ENCODE measurements at places on chromosomes 2 and 18.

- DNase-seq = no peak
These were observed 320.3 kb upstream of the VRK2 start for GRCh38 chr2:57726294-57726693.

DNA sequence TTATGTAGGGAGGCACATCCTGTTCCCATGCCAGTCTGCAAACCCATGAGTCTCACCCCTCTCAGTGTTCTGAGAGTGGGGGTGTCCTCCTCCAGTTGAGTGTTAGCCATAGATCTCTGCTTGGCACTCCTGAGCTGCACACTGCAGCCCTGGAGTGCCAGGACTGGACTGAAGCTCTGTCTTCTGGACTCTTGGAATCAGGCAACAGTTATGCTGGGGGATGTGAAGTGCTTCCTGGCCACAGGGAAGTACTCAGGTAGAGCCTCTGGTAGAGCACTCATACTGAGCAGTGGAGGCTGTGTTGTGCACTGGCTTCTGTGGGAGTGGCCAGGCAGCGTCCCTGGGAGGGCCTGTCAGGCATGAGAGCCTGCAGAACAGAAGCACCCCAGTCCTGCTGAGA, 43.0 kb downstream of the SERPINB7 start:
- DNase-seq = no peak

DNA sequence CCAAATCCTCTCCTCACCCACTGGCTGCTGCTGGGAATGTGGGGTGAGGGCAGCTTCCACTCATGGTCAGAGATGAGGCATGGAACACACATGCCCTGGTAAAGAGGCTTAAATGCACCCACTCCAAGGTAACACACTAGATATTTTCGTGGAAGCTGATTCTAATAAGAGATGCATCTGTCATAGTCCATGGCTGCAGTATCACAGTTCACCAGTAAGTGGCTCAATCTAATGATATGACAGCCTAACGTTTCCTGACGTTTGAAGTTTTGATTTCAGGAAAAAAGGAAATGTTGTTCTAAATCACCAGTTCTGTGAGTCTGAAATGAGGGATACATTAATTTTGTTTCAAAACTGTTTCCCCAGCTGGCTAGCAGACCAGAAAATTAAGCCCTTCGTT, 38.2 kb downstream of the LCT start:
- no peak for DNase-seq

DNA sequence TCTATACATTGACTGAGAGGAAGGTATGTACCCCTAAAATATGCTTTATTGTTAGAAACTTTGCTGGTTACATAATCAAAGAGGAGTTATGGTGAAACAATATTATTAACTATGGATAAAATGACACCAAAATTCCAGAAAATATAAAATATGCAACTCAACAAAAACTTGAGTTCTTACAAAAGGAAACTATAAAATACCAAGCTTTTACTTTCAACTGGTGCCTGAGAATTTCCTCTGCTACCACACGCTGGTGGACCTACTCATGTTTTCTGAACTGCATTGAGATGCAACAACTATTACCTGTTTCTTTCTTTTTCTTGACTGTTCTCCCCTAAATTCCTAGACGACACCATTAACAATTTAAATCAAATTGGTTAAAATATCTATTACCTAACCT, 8.2 kb upstream of the NFE2L2 start:
- DNase-seq = no peak

DNA sequence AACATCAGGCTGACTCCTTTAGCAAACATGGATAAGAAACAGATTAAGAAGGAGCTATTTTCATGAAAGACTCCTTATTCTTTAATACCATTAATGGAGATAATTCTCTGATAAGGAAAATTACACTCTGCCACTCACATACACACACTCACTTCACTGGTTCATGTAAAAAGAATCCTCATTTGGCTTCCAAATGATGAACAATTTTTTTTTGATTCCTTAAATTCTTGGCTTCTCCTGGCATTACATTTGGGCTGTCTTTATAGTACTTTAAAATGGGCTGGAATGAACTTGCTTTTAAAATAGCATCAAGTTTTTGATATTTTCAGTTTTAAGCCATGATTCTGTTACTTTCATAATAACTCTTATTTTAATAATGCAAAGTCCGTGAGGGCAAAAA, 328.6 kb downstream of the SLC8A1 start:
- no peak for DNase-seq

DNA sequence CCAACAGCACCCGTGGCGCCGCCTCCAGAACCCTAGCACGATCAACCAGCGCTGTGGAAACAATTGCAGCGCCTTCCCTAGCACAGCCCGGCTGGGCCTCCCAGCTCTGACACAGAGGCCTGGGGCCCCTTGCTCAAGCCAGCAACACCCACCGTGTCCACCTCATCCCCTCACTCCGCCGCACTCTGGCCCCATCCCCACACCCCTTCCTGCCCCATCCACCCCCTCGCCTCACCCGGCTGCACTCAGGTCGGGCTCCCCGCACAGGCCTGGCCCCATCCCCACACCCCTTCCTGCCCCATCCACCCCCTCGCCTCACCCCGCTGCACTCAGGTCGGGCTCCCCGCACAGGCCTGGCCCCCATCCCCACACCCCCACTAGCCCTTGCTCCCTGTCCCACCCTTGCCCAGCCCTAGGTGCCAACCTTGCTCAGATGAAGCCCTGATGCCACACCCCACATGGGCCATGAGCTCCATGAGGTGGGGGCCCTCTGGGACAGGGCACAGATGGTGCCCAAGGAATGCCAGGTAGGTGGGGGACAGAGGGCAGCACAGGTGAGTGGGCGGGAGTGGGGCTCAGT, 28.7 kb downstream of the KIF1A start:
- DNase-seq = no peak

- DNase-seq = no peak
These were observed 452.3 kb downstream of the GALR1 start for GRCh38 chr18:77701977-77702376.

DNA sequence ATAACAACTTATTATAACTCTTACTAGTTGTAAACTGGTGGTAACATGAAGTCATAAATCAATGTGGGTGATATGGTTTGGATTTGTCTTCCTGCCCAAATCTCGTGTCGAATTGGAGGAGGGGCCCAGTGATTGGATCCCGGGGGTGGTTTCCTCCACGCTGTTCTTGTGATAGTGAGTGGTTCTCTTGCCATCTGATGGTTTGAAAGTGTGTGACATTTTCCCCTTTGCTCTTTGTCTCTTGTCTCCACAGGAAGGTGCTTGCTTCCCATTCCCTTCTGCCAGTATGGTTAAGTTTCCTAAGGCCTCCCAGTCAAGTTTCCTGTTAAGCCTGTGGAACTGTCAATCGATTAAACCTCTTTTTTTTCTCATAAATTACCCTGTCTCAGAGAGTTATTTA, 321.6 kb downstream of the DSEL start:
- DNase-seq = no peak

GRCh38 chr2:179263015-179263414, 1.6 kb downstream of the SESTD1 start:
- DNase-seq = no peak

GRCh38 chr2:102155703-102156515, 13.4 kb downstream of the IL1R1 start:
- no peak for DNase-seq

DNA sequence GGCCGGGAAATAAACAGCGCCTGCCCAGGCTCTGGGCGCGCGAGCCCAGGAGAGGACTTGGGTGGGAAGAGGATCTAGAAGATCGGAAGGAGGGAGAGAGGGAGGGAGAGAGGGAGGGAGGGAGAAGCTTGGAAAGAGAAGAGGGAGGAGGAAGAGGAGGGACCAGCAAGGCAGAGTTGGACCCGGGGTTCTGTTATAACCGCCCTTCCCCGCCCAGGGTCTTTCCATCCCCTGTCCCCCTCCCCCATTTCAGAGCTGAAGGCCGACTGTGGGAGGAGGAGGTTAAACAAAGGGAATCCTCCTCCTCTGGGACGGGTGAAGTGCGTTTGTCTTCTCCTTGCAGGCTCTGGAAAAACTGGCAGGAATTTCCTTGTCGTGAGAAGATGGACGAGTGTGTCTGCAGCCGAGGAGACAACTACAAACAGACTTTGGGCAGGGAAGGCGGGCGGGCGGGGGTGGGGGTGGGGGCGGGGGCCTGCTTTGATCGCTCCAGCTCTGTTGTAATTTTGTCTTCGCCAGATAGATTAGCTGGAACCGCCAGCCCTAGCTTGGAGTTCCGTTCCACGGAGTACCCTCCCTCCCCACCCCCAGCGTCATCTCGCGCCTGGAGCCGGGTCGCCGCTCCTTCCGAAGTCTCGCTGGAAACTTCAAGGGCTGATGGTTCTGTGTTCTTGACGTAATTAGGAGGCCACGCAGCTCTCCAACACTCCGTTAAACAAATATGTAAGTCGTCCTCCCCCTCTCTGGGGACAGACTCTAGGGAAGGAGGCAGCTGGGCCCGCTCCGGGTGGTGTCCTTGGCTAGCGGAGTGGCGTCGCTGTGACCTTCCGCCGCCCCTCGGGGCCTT, 6.4 kb upstream of the SP9 start:
- DNase-seq = no peak

DNA sequence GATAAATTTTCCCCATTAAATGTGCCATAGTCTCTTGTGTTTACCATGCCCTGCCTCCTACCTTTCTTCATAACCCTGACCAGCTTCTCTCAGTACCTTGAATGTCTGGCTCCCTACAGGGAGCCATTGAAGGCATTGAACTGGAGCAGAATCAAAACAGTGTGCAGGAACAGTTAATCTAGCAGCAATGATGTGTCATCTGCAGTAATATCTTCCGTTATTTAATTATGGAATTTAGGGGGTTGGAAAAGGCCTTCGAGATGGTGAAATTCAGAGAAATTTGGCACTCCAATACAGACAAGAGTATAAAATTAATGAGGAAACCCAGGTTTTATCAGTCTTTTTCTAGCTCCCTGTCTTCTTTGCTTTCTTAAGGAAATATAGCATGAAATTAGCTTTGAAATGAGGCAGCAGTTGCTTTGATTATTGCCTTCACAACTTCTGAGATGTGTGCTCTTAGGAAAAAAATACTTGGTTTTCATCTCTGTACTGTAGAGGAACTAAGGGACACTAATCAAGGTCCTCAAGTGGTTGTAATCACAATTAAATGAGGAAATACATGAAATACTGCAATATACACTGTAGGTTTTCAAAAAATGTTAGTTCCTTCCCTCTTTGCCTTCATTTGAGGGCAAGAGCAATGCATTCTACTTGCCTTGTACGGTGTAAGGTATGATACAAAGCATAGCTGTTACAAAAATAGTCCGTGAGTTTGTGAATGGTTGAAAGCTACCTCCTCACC, 369.1 kb downstream of the SETBP1 start:
- DNase-seq = no peak

DNA sequence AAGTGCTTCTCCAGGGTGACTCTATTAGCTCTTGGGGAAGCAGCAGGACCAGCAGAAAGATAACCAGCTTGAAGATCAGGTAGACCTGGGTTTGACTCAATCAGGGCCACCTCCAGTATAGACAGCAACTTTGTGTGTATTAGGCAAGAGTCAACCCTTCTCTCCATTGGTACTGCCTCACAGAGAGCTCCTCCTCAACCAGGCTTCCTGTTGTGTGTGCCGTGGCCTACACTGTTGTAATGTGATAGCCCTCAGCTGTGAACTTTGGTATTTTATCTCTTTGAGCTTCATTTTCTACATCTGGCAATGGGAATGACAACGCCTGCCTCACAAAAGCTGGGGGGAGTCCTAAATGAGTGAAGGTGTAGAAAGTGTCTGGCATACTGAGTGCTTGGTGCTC, 17.0 kb upstream of the MAP3K20 start:
- DNase-seq = no peak

GRCh38 chr18:56245866-56246580, 392.4 kb downstream of the TXNL1 start:
- DNase-seq = no peak

GRCh38 chr2:221001381-221001801, 570.7 kb downstream of the EPHA4 start:
- no peak for DNase-seq

DNA sequence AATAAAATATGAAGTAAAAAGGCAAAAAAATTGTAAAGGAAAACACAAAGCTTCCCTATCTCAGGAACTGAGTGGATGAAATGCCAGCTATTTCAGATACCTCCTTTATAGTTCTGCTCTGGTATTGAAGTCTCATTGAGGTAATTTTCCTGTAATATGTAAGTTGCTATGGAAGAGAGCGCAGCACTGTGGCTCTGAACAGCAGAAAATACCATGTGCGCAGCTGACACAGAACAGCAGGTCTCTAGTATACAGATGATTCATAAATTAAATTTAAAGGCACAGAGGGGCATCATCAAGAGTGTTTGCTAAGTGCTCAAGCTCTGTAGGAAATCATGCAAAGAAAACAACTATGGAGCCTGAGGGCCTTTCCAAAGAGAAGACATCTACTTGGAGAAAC, 315.3 kb upstream of the CDH7 start:
- no peak for DNase-seq

DNA sequence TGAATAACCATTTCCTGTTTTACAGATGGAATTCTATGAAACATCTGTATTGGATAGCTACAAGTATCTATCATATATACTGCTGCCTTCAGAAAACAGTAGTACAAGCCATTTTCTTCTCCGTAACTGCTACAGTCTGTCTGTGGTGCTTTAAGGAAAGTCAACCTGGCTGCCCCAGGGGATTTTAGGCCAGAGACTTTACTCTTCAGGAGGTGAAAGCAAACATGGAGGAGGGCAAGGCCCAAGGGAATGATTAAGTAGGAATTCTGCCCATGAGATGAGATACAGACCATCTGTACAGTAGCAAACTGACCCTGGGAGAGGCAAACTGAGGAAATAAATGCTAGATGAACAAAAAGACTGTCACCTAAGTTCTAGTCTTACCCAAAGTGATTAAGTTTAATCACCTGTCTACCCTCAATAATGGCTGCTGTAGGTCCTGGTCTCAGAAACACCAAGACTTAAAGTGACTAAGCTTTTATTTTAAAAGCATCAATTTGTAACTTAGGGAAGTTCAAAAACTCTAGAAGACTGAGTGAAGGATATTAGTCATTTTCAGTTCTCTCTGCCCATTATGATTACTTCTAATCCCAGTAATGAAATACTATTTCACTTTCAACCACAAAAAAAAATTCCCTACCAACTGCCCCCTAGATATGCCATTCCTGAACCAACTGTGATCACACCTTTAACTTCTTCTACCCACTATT, 14.8 kb downstream of the MBD2 start:
- DNase-seq = no peak

DNA sequence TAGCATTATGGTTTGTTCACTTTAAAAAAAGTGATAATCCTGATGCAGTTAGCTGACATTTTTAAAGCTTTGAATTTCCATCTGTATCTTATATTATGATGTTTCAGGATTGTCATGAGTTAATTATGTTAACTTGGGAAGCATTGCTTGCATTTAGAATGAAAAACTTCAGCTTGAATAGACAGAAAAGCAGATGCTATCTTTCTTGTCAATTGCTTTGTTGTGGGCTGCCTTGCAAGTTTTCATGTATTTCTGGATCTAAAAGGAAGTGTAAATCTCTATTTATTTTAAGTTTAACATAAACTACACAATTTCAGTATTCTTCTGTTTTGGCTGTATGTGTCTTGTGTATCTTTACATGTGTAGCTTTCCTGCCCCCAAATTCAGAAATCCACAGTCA, 479.5 kb downstream of the ARHGAP15 start:
- no peak for DNase-seq
